ENCODE measurements at places on chromosomes 16 and 17.

DNA sequence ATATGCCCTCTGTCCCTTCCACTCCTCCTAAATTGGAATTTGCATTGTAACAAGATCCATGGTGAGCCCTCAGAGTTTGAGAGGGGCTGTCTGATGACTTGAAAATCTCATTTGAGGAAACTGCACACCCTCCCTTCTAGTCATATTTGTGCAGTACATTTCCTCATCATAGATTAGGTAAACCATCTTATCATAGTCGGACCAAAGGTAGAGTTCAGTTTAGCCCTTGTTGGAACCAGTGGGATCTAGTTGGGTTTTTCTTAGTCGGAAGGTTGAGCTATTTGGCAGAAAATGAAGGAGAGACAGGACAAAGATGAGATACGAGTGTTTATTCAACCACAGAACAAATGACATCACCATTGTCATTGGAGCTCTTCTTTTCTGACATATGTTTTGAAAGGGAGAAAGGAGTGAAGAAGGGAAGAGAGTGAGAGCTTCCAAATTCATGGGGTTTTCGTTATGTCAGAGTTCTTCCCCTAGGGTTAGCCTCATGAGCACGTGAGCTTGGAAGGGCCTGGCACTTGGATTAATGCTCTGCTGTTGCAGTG is 15.8 kb upstream of the KRT20 start:
- DNase-seq = no peak

GRCh38 chr16:67547423-67548264 is 14.7 kb upstream of the CTCF start:
- DNase-seq = no peak

DNA sequence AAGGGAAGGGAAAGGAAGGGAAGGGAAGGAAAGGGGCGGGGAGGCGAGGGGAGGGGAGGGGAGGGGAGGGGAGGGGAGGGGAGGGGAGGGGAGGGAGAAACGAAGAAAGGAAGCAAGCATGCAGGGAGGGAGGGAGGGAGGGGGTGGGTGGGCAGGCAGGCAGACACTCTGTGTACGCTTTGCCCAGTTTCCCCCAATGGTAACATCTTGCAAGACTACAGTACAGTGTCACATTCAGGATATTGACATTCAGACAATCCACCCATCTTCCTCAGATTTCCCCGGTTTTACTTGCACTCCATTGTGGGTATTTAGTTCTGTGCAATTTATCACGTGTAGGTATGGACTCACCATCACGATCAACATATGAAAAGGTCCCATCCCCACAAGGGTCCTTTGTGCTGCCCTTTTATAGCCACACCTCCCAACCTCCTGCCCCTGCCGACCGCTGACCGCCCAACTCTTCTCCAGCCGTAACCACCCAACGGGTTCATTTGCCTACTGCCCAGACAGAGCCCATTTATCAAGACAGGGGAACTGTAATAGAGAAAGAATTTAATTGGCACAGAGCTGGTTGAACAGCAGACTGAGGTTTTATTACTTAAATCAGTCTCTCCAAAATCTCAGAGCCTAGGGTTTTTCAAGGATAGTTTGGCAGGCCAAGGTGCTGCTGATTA is 91.4 kb upstream of the FA2H start:
- peak; percentile 17 for DNase-seq

GRCh38 chr16:68359398-68360191 is 48.8 kb downstream of the PRMT7 start:
- no peak for DNase-seq

DNA sequence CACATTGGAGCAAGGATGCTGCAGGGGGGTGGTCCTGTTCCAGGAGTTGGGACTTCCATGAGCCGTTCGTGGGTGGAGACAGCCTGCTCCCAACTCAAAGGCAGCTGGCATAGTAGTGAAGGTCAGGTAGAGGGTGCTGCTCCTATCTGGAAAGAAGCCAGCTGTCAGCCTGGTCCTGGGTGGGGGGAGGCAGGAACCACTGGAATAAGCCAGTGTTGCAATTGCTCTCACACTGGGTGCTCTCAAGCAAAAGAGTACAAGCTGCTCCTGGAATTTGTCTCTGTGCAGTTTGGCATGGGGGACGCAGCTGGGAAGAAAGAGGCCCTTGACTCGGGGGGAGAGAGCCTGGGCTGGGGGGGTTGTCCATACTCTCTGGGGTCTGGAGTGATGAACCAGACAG is 8.7 kb downstream of the CACNG5 start:
- DNase-seq = no peak

DNA sequence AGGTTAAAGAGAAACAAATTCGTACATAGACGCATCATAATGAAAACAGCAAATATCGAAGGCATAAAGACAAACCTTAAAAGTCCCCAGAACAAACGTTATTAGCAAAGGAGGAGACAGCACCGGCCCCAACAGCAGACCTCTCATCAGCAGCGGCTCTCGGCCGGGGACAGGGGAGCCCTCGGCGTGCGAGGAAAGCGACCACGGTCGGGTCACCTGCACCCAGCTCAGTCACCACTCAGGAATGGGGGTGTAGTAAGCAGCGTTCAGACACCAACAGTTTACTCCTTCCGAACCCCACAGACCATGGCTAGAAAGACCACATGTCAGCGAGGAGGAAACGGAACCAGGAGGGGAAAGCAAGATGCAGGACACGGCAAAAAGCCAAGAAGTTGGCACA is 109.3 kb upstream of the CHMP6 start:
- DNase-seq = no peak

DNA sequence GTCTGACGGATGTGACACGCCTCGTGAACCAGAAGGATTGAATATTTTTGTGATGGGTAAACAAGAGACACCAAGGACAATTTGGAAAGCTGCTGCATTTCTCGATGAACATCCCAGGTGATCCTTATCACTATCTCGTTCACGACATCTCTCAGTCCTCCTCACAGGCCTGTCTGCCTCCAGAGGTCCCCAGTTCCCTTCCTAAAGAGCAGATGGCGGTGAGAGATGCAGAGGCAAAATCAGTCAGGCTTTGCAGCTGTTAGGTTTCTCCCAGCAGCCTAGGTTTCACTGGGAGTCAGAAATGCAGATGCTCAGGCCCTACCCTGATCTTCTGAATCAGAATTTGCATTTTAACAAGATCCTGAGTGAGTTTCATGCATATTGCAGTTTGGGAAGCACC is 23.6 kb downstream of the SCPEP1 start:
- DNase-seq = no peak

- no peak for DNase-seq
These were observed 33.8 kb upstream of the CLEC18A start for GRCh38 chr16:69917311-69917710.

DNA sequence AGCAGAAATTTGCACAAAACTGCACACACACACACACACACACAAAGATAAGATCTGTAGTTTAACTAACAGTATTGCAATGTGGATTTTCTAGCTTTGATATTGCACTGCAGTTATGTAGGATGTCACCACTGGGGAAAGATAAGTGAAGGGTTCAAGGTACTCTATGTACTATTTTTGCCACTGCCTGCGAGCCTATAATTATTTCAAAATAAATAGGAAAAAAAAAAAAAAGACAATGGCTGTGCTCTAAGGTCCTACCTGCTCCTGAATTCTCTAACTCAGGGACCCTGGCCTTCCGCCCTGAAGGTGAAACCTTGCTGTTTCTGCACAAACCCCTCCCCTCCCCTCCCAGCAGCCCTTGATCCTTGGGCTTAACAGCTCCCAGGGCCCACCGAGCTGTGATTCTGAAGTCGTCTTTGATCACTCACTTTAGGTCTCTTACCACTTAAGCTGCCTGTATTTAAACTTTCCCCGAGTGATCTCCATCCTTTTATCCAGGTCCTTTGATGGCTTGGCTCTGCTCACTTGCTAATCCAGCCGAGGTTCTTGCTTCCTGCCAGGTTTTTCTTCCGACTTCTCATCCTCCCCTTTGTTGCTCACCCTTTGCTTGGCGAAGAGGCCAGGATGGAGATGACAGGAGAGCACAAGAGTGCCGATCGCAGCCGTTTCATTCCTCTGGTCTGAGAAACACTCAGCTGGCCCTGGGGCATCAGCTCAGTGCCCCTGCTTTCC is 37.7 kb downstream of the TMEM114 start:
- DNase-seq = no peak

DNA sequence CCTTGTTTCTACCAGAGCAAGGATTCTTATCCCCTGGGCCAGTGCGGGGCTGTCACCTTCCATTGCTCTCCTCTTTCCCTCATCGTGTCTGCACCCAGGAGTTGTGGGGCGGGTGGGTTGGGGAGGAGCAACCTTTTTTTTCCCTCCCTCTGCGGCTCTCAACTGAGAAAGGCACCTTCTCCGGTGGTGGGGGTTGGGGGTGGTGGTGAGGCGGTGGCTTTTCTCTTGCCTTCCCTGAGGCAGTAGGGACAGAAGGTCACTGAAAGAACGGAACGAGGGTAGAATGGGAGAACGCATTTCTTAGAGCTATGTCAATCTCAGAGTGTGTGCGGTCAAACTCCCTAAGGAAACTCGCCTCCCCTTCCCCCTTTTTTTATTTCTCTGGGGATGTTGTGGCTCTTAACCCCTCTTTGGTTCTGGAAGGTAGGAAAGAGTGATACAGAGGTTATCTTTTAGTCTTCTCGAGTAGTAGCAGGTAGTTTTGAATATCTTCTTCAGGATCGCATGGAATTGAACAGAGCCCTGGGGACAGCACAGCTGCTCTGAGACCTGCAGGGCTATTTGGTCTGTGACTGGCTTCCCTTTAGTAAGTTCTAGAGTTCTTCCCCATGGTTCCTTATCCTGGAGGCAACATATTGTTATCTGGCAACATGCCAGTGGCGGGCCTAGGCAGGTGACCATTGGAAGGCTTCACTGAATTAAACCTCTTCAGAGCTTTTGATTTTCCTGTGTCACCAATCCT is 994 bp downstream of the CLTC start:
- DNase-seq = no peak

DNA sequence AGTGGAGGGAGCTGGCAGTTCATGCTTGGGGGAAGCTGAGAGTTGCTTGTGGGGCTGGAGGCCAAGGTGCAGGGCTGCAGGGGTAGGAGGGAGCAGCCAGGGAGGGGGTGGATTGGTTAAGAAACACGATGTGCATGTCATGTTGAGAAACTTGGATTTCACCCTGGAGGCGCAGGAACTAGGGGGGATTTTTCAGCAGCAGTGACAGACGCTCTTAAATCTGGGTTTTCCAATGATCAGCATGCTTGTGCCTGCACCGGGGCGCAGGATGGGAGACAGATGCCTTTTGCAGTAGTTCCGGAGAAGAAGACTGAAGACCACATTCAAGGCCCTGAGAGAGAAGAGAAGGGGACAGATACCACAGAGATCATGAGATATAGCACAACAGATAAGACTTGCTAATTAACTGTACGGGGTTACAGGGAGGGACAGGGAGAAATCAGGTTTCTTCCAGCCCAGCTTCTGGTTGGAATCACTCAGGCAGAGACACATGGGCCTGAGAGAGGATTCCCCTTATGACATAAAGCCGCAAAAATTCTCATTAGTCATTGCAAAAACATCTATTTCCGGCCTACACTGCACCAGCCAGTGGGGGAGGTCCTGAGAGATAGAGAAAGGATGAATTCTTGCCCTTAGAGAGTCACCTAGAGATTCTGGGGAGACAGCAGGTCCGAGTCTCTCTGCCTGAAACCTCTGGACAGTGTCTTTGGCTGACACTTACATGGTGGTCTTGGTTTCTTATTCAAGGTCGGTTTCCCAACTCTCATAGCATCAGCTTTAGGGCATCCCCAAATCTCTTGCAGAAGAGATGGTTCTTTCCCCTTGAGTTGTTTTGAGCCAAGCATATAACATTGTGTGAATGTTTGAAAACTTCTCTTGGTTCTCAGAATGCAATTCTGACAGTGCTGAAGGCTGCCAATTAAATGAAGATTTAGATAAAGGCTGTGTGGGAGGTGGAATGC is 27.1 kb downstream of the CDH13 start:
- peak; percentile 85 for DNase-seq

GRCh38 chr17:39716879-39717536 is 13.3 kb downstream of the MIEN1 start:
- no peak for DNase-seq

DNA sequence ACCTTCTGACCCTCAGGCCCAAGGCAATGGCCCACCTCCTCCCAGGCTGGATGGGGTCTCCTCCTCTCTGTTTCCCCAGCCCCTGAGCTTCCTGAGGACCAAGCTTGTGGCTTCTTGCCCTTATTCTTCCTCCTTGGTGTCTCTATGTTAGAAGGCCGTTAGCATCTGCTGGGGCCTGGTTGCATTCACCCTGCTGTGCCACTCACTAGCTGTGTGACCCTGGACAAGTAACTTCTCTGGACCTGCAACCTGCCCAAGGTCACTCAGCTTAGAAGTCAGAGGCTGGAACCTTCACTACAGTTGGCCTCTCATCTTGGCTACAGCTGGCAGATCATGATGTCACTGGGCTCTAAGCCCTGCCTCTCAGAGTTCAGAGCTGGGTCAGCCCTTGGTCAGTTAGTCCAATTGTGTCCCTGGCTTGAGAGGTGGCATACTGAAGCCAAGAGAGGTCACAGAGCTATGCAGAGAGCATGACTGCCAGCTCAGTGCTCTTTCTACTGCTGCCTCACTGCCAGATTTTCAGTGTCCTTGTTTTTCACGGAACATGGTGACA is 3.0 kb downstream of the MT2A start:
- DNase-seq = peak; percentile 86

Data from fibroblast of mammary gland (primary cell).